Stomach (tissue), 19 donors: ENCODE measurements at places on chromosomes 1 and 21.

DNA sequence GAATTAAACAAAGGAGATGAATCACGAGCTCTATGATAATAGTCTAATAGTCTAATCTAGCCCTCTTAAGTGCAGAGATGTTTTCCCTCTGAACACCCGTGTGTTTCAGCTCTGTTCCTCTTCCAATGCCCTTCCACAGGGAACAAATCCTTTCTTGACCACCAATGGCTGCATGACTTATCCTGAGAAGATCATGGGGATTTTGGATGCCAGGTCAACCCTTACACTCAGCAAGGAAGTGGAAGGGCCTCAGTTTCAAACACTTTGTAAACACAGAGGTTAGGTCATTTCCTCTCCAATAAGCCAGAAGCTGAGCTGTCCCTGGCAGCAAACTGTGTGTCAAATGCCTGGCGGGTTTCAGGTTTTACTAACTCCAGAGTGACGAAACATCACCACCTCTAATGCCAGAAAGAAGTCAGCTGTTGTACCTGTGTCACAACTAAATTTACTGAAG lies 200.0 kb downstream of the GABPA start:
- DNase-seq = peak; percentile 76

DNA sequence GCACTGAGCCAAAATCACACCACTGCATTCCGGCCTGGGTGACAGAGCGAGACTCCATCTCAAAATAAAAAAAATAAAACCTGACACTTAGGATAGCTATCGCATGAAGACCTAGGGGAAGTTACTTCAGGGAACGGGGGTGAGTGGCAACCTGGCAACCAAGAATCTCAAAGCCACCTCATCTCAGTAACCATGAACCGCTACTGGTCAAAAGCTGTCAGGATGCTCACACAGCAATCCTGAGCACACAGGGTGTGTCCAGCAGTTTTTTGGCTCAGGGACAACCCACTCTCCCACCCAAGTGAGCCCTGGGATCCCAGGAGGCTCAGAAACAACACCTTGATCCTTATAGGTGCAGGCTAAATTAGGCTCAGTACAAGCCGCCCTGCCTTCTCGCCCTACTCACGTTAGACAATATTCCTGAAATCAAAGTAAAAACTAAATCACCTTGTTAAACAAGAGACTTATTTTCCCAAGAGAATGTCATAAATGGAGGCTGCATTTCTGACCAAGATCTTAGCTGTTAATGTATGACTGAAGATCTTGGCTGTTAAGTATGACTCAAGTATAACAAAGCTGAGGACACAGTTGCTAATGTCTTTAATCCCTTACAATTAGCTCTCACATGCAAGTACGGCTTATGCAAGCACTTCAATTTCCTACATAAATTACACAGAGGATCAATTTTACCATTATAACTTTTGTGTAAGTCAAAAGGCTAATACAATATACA lies 48.3 kb upstream of the NADK start:
- no peak for DNase-seq

GRCh38 chr1:228517655-228518054 lies 30.5 kb downstream of the RNF187 start:
- no peak for DNase-seq

DNA sequence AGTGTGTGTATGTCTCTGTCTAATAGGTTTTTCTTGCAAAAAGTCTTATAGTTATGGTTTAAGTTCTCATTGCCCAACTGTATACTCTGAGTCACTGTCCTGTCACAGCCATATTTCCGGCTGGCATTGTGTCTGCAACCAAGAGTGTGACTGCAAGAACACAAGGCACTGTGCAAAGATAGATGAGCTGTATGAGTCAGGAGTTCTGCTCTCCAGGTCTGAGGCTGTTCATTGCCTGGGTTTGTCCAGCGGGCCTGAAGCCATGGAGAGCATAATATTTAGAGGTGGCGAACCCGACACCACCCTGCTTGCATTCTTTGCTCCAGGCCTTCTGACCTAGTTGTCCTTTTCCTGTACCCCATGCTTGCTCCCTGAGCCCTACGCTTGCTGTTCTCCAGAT lies 50.9 kb upstream of the CNIH3 start:
- no peak for DNase-seq

- DNase-seq = no peak
Measured at GRCh38 chr1:224054611-224055010, 59.3 kb upstream of the FBXO28 start.

- DNase-seq = no peak
Measured at GRCh38 chr1:49197081-49197480, 420.4 kb upstream of the BEND5 start.

GRCh38 chr1:20446796-20447195 lies 39.2 kb downstream of the CAMK2N1 start:
- no peak for DNase-seq

GRCh38 chr21:31874812-31875212 lies 2.0 kb downstream of the HUNK start:
- peak; percentile 50 for DNase-seq

- DNase-seq = peak; percentile 26
Measured at GRCh38 chr1:163928069-163928468, 606.3 kb downstream of the NUF2 start.

GRCh38 chr1:50591598-50591997 lies 168.4 kb upstream of the DMRTA2 start:
- no peak for DNase-seq

GRCh38 chr1:221888218-221888617 lies 146.3 kb upstream of the DUSP10 start:
- no peak for DNase-seq

GRCh38 chr1:95042286-95042685 lies 30.5 kb downstream of the ALG14 start:
- DNase-seq = no peak

DNA sequence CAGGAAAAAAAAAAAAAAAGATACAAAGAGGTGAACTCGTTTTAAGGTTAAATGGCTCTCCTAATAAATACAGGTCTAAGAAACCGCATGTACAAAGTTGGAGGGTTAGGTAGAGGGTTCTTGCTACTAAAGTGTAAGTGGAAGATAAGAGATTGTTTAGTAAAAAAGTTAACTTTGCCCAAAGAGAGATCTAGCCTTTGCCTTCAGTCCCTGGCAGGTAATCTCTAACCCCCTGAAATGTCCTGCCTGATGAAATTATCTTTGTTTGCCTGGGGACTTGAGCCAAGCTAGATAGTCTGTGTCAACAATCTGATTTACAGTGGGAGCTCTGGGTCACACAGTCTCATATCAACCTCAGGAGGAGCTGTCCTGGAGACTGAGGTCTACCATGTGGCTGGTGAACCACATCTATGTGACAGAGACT lies 57.6 kb downstream of the TRIM33 start:
- DNase-seq = no peak

GRCh38 chr1:99944192-99944591 lies 25.6 kb upstream of the SLC35A3 start:
- DNase-seq = no peak

DNA sequence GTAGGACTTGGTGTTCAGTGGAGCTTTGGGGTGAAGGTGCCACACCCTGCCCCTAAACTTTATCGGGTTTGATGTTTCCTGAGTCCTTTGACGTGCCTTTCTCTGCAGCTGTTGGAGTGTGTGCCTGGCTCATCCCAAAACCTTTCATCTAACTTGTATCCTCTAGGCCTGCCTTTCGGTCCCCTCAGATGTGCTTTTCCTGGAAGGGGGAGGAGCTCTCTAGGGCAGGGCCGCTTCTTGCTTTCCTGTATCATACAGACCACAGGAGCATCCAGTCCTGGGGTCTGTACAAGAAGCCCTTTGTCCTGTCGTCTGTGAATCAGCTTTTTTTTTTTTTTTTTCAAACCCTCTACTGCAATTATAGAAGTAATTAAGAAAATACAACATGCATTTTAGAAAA lies 35.7 kb downstream of the PTGFRN start:
- no peak for DNase-seq

GRCh38 chr1:203173566-203173965 lies 2.1 kb downstream of the MYBPH start:
- no peak for DNase-seq

DNA sequence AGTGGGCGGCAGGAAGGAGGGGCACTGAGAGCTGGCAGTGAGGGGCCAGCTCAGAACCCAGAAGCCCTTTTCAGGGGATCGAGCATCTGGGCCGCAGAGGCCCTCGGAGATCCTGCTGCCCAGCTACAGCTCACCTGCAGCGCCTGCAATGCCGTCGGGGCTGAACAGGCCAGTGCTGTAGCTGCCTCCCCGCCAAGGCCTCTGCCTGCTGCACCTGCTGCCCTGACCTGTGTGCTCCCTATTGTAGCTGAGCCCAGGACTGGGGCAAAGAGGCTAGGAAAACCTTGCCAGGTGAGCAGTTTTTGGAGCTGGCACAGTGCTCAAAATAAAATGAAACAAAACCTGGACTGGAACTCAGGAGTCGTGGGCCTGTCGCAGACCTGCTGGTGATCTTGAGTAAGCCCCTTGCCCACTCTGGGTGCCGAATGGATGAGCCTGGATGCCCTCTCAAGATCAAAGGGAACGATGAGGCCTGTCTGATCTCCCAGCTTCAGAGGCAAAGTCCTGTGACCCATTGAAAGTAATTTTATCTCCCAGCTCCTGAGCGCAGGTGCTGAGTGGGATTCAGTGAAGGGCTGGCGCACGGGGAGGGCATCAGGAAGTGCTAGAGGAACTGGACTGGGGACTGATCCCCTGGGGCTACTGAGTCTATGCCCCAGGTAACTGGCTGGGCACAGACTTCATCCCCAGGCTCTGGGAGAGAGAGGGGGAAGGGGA lies 154.6 kb downstream of the FOXD2 start:
- no peak for DNase-seq

- no peak for DNase-seq
Measured at GRCh38 chr1:20351911-20352701, 61.4 kb downstream of the VWA5B1 start.

DNA sequence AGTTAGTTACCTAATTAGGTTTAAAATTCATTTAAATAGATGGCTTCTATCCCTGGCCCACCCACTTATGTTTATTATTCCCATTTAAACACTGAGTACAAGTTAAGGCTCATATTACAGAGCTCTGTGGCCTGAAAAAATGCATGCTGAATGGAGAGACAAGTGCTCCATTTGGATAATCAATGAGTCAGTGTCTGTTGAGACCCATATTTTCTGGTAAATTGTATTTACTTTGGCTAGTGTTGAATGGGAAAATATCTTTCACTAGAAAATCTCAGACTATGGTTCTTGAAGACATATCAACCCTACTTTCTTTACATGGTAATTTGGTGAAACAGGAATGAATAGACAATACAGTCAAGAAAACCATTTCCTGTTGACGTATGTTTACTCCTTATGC lies 356.0 kb downstream of the S1PR1 start:
- no peak for DNase-seq

- peak; percentile 60 for DNase-seq
Measured at GRCh38 chr21:33300701-33301631, 23.8 kb upstream of the IFNAR1 start.

DNA sequence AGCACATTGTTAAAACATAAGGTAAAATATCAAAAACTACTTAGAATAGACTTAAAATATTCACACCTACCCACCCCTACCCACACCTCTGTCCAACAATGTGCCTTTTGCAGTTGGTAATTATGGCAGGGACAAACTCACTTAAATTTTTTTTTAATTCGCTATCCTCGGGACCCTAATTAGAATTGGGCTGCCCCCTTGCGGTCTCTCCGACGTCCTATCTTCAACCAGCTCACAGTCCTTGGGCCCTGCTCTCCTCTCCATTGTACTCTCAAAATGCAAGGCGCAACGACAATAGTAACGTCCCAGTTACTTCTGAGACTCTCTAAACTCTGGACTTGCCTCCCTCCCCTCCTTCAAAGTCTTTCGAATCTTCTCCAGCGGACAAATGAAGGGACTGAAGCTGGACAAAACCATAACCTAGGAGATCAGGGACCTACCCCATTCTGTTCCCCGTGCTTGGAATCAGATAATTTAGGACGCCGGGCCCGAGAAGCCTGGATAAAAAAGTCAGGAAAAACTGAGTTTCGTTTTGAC lies 1.1 kb upstream of the CIART start:
- peak; percentile 88 for DNase-seq

- DNase-seq = no peak
Measured at GRCh38 chr1:164731161-164731876, 172.3 kb downstream of the PBX1 start.

DNA sequence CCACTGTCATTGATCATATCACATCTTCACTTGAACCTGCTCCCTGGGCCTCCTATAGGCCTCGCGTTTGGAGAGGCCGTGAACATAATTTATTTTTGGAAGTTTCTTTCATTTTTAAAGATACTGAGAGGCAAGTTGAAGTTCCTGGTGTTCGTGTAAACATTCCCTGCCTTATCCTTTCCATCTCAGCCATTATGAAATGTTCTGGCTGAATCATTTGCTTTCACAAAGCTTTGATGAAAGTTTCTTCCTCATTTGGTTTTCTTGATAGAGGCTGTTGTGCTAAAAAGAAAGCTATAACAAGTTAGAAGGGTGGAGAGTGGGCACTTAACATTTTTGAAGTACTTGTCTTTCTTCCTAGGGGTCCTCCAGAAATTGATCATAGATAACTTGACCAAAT lies 15.5 kb downstream of the CAMTA1 start:
- no peak for DNase-seq

DNA sequence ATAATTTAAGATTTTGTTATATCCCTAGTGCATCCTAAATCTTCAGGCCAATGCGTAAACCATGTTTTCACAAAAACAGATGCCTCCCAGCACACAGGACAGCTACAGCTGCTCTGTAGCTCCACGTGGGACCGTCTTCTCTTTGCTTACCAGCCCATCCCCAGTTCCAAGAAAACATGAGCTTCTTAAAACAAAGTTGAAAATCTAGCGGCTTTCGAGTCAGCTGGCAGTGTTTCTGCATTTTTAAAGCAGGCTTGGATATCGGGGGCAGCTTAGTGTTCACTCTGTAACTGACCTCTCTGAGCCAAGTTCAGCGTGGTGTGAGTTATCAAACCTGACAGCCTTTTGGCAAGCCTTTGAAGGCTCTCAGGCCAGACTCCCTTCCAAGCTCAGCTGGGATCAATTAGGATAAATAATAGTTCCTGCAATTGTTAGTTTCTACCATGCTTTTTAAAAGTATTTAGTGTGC lies 881.5 kb downstream of the LTN1 start:
- peak; percentile 94 for DNase-seq

DNA sequence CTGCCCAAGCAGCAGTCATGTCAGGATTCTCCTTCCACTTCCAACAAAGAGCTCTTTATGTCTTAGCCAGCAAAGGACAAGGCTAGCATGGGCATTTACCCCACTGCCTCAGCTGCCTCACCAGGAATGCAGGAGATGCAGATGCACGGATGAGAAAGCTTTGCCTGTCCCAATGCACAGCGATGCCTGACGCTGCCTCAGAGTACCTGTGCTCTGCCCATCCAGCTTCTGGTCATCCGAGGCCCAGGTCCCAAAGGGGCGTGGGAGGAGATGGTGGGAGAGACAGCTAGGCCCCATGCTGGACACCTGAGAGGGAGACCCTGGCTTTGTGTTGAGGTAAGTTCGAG lies 59.0 kb downstream of the IRF2BP2 start:
- no peak for DNase-seq

- DNase-seq = no peak
Measured at GRCh38 chr21:34928637-34929036, 120.5 kb downstream of the RUNX1 start.
